ENCODE measurements at places on chromosomes 2 and 18.
A peak's percentile ranks its signal among the peaks of the same experiment; 100 is the strongest.

DNA sequence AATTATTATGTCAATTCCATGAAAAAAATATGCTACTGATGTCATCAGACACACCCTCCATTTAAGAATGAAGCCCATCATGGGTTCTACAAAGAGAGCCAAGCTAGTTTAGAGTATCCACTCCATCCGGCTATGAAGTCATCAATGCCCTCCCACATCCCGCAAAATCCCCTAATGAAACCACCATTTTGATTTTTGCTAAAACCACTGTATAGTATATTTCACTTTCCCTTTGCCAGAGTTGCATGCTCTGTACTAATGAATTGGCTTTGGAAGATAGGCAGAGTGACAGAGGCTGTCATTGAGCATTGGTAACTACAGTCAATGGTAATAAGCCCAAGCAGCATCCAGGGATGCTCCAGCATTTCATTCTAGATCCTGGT is 118.6 kb downstream of the ANKRD44 start:
- DNase-seq, result no peak

DNA sequence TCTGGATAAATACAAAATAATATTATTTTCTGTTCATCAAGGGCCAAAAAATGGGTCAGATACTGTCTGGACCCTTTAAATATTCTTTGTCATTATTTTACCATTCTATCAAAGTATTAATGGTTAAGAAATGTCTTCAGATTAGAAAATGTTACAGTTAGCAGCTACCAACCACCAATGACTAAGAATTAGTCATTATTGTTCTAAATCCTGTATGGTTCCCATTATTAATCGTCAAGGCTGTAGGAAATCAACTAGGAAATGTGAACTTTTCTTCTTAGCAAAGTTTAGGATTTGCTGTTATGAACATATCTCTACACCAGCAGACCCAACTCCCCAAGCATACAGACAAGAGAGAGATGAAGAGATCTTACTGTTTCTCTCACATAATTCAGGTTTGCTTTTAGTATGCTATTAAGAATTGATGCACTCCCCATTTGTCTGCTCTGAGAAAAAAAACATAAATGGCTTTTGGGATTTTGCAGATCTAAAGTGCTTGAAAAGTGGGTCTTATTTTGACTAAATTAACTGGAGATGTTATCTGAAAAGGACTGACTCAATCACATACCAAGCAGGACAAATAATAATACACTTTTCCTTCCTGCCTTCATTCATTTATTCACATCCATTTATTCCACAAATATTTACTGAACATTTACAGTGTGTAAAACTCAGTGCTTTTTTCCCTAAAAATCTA is 147.7 kb downstream of the PPP1R1C start:
- DNase-seq, result no peak

DNA sequence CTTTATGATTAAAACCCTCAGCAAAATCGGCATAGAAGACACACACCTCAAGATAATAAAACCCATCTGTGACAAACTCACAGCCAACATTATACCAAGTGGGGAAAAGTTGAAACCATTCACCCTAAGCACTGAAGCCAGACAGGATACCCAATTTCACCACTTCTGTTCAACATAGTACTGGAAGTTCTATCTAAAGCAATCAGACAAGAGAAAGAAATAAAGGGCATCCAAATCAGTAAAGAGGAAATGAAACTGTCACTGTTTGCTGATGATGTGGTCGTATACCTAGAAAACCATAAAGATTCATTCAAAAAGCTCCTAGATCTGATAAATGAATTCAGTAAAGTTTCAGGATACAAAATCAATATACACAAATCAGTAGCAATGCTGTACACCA is 16.4 kb upstream of the RPRD1A start:
- DNase-seq, result no peak

- no peak for DNase-seq
Measured at GRCh38 chr18:39945076-39945475, 2010.0 kb upstream of the PIK3C3 start.

GRCh38 chr2:63843791-63844190 is 2.1 kb downstream of the UGP2 start:
- DNase-seq, result no peak

GRCh38 chr18:2002604-2003003 is 568.7 kb downstream of the METTL4 start:
- DNase-seq, result no peak

- DNase-seq, result no peak
Measured at GRCh38 chr18:47691611-47692010, 238.8 kb downstream of the SMAD2 start.

DNA sequence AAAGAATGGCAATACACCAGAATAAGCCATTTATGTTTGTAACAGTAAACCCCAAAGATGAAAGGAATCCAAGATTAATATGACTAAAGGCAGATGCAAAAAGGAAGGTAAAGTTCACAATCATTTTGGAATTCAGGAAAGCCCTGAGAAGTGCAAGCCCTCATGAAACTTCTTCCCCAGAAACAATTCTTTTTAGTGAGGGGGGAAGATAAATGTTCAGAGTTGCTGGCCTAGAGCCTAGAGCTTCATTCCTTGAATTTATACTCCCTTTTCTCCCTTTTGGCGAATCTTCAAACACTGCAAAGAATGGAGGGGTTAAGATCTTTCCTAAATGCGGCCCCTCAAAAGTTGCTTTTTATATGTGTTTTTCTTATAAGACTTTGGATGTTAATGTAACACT is 368.8 kb downstream of the MEIS1 start:
- no peak for DNase-seq

DNA sequence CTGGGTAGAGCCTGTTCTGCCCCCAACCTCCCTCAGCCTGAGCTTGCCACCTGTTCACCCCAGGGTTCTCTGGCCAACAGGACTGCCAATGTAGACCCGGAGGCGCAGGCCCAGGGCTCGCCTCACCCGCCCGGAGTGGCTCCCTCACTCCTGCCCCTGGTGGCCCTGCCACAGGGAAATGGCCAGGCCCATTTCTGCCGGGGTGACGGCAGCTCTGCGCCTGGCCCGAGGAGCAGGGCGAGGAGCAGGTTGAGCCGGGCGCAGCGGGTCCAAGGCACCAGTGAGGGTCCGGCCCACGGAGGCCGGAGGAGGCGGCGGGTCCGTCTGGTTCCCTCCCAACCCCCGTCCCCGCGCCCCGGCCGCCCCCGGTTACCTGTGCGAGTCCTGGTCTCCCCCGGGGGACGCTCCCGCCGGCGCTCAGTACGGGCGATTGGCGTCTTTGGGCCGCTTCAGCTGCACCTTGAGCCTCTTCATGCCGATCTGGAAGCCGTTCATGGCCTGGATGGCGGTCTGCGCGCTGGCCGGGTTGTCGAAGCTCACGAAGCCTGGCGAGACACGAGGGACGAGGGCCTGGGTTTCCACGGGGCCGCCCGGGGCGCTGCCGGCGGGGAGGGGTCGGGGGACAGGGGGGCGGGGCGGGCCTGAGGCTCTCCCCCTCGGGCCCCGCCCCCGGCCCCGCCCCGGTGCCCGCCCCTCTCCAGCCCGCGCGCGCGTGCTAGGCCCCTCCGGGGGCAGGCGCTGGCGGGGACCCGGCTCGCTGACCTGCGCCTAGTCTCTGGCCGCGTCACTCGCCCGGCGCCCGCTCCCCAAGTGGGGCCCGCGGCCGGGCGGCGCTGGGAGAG is 312.0 kb downstream of the CELF4 start:
- no peak for DNase-seq

DNA sequence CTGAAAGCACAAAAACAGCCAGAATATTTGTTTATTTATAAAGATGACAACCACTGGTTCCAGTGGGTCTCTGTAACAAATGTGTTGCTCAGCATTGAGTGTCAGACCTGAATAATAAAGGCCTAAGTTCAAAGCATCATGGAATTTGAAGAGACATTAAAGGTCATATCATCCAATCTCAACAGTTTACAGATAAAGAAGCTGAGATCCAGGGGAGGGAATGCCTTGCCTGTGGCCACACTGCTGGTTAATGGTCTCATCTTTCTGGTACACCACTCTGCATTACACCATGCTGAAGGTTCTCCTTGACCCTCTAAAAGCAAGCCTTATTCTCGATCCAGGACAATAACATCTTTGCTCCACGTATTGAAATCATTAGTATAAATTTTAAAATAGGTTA is 446.5 kb upstream of the ACVR2A start:
- no peak for DNase-seq

DNA sequence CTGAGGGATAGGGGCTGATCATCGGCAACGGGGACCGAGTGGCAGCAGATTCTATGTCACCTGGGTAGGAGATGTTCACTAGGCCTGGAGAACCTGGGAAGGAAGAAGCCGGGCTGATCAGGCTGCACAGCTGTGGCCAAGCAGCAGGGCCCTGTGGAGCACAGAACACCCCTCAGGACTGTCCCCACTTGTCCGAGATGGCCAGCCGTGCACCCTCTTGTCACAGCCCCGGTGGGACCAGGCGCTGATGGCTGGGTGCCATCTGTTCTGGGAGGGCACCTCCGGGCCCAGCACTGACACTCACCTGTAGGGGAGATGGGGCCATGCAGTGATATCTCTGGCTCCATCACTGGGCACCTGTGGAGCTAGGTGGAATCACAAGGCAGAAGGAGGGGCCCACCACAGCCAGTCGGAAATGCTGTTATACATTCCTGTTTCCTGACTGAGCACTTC is 217.9 kb upstream of the RAB6C start:
- DNase-seq, result no peak

GRCh38 chr2:85702172-85702571 is 8.0 kb downstream of the GNLY start:
- peak; percentile 77 for DNase-seq

- no peak for DNase-seq
Measured at GRCh38 chr2:31980674-31981356, 30.0 kb downstream of the MEMO1 start.

DNA sequence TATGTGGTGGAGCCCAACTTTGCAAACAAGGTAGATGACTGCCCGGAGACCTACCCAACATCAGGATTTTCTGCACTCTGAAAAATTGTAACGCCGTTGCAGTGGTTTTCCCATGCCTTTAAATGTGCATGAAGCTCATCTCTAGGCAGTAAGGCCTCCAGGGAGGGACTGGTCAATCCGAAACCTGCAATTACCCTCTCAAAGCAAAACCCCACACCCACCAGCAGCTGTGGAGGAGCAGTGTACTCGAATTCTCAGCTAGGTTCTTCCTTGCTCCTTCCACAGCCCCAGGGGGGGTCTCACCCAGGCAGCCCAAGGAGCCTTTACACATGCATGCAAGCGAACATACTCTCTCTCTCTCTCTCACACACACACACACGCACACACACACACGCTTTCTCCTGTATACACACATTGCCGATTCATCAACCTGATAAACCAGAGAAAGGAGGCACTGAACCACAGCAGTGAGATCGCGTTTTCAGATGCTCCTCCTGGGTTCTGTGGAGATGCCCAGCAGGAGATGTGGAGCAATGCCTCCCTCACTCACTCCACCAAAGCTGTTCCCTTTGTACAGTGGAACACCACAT is 109.2 kb downstream of the VIT start:
- no peak for DNase-seq

DNA sequence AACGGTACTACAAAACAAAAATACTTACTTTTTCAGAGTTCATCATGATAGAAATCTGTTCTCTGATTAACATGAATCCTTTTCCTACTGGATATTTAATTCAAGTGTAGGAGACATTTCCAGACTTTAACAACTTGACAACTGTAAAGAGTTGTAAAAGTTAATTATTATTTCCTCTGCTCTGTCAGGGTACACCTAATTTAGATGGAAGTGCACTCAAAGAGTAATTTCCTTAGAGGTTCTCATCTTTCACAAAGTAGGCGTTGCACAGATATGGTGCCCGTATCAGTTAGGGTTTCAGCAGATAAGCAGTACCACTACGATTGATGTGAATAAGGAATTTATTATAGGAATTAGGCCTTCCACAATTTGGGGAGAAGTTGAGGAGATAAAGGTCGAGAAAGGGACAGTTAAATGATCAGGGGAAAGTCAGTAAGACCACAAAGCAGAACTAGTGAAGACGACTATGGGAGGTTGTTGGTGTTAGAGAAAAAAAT is 16.2 kb upstream of the PDE11A start:
- no peak for DNase-seq

DNA sequence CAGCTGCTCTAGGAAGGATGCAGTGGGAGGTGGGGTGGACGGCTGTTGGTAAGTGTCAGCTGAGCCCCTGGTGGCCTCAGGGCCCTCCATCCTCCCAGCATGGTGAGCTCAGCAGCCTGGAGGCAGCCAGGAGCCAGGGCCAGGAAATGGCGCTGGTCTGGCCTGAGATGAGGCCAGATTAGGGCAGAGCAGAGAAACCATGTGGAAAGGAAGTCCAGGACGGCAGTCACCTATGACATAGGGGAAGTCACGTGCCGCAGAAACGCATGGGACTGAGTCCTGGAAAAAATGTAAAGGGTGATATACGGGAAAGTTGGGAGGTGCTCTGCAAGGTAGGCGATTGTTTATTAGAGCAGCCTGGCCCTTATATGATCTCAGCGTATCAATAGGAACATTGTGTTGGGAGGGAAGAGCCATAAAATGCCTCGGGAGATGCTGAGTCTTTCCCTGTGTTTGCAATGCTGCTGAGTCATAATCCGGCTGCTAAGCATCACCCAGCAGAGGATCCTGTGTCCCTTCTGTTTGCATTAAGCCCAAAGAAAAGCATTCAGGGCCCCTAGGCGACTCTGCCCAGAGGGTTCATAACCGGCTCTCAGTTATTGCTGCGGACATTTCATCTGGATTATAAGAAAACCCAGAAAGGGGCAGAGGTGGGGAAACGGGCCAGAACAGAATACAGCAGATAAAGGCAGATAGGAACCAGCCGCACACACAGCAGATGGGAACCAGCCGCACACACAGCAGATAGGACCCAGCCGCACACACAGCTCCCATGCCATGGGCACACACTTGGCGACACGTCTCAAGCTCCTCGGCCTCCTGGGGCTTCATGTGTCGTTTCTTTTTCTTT is 30.3 kb upstream of the B3GNT7 start:
- no peak for DNase-seq

GRCh38 chr2:74658516-74658915 is 4.5 kb downstream of the SEMA4F start:
- no peak for DNase-seq

DNA sequence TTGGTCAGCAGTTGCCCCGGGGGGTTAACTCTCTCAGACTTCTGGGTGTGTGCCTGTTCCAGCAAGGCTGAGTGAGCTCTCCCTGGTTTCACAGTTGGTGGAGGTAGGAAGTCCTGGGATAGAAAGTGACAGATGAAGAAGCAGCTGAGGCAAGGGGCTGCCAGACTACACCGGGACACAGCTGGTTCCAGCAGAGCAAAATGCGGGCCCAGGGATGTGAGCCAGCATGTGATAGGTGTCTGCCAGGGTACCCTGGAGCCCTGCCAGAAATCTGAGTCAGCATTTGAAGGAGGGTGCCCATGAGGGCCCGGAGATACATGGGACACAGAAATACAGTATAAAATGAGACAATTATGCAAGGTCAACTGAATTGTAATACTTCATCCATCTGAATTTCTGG is 79.3 kb upstream of the LGALSL start:
- no peak for DNase-seq
